Stimulated activated CD8-positive, alpha-beta memory T cell treated with anti-CD3 and anti-CD28 coated beads, Interleukin-7, amount 100 ng/mL, for 1 hour (primary cell): ENCODE measurements at places on chromosomes 1 and 21.

GRCh38 chr1:213374369-213374768 is 323.3 kb downstream of the RPS6KC1 start:
- DNase-seq = no peak

DNA sequence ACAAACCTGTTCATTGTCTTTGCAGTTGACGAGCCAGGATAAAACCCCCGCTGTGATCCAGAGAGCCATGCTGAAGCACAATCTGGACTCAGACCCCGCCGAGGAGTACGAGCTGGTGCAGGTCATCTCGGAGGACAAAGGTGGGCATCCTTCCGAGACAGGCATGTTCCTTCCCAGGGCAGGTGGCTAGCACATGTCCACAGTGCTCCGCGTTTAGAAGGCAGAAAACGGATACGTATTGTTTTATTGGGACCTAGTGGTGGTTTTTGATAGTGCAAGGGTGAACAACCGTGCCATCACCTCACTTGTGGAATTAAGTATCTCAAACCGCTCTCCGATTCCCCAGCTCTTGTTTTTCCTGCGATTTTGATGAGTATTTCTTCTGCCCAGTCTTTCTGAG is 115.3 kb downstream of the COLGALT2 start:
- no peak for DNase-seq

- DNase-seq = no peak
Observed at GRCh38 chr1:1427820-1428148, 6.7 kb upstream of the ANKRD65 start.

DNA sequence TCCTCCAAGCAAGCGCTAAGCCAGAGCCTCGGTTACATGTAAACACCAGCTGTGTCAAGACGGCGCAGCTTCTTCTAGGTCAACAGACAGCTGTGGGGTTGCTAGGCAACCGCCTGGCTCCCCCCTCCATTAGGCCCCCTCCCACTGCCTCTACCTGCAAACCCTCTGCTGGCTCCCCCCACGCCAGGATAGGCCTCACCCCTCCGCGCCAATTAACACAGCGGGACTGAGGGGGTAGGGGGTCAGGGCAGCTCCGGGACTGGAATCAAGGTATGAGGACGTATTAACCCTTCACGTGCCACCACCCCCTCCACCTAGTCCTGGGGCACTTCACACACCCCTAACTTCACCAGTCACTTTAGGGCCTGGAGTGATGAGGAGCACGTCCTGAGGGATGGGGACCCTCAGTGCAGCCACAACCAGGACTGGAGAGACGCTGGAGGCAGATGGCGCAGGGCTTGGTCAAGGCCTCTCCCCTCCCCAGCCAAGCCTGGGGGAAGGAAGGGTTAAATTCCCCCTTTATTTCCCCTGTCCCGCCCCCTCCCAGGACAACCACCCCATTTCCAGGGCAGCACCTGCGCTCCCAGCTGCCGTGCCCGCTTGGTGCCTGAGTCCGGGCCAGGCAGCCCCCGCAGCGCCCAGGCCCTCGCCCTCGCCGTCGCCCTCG is 37.4 kb upstream of the WASF2 start:
- no peak for DNase-seq
